ENCODE measurements at places on chromosomes 2 and 18. TPM values are rescaled to one million over a fixed set of nuclear protein-coding genes. Genes with fewer than 3 reads are reported as not detected.

DNA sequence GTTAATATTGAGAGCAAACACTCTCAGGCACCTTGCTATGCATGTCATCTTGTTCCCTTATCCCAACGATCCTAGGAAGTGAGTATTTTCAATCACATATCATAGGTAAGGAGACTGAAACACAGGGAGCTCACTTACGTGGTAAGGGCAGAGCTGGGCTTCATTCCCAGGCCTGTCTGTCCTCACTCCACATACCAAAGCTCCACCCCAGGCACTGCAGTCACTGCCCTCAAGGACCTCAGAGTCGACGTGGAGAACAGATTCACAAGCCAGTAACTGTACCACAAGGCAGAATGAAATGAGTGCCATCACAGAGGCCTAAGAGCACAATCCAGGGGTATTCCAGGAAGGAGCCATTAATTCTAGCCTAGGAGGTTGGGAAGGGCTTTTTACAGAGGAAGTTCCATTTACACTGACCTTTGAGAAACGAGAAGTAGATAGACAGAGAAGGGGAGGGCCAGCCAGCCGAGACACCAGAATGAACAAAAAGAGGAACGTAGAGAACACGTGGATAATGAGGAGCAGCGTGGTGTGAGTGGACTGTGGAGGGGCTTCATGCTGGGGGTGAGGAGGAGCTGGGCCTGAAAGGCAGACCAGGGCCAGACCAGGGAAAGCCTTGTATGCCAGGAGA lies 48.6 kb downstream of the KIAA2012 start:
- DNase-seq = no peak

DNA sequence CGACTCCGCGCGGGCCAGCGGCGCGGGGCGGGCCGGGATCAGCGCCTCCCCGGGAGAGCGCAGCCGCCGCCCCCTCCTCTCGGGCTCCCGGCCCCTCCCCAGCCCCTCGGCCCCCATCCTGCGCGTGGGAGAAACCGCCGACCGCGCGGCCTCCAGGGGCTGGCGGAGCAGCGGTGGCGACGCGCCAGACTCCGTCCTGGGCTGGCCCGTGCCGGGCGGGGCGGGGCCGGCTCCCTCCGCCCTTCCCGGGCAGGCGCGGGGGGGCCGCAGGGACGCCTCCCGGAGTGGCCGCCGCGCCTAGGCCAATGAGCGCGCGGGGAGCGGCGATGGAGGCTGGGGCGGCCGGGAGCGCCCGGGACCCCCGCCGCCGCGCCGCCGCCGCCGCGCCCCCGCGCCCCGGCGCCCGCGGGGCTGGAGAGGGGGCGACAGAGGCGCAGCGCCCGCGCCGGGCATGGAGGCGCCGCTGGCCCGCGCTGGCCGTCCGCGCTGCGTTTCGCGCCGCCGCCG lies 49.1 kb downstream of the KCNIP3 start:
- DNase-seq = peak; percentile 12

TXNDC9 gene
- total RNA-seq = 24.5 TPM

DNA sequence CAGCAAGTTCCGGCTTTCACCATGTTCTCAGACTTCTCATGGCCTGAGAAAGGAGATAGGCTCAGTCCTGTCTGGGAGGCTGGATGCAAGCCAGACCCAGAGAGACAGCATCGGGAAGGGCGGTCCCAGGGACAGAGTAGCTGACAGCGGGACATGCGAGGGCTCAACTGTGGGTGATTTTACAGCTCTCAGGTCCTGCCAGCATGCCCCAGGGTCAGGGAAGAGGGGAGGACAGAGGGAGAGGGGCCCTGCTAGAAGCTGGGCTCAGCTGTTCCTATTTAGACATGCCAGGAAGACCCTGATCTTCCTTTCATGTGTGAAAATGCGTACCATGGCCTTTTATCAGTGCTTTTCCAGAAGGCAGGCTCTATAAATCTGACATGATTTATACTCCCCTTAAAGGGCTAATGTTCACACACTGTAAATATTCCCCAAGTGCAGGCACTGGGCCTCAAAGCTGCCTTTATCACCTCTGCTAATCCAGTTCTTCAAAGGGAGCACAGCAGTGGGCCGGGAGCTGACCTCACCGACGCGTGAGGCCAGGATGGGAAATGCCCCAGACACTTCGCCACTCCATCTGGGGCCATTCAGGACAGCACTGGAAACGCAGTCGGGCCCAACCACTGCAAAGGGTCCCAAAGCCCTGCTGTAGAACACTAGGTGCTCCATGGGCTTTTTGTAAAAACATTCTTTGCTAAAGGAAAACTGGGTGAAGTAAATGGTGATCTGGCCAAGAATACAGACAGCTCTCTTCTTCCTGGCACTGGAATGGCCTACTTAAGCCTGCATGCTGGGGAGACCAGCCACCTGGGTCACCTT lies 96.1 kb upstream of the LMAN1 start:
- no peak for DNase-seq

- no peak for DNase-seq
These were observed 229.5 kb upstream of the FBXO11 start for GRCh38 chr2:48135797-48136196.

Measured in activated T-cell treated with anti-CD3 and anti-CD28 coated beads, Interleukin-2, amount 50 U/mL, for 72 hours (primary cell).